ENCODE measurements at places on chromosomes 7 and 10. TPM values are rescaled to one million over a fixed set of nuclear protein-coding genes. Genes with fewer than 3 reads are reported as not detected.
A peak's percentile ranks its signal among the peaks of the same experiment; 100 is the strongest.

Gene SAMD9
- total RNA-seq, result 28.8 TPM

Gene SVOPL
- total RNA-seq, result not detected

Gene GPR26
- total RNA-seq, result not detected

Gene SEC61G
- 179 TPM for total RNA-seq

Gene CNNM1
- not detected for total RNA-seq

DNA sequence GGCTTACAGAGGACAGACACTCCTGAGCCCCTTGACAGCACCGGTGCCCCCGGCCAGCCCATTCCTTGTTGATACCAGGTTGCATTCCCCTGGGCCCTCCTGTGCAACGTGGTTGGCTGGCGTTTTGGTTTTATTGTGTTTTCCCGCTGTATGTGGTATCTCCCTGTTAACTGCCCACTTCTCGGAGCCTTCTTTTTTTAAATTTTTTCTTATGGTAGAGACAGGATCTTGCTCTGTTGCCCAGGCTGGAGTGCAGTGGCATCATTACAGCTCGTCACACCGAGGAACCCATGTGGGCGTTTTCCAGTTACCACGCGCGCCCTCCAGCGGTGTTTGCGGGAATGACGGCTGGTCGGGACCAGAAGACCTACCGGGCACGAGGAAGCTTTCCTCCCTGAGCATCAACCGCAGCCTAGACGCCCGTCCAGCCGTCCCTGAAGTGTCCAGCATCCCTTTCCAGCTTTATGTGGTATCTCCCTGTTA, 16.9 kb upstream of the ZFAND2A start:
- peaks cover 9% of the 10 kb centered on the region for H3K4me1 ChIP-seq
- H3K36me3 ChIP-seq, result no peaks in the 10 kb centered on the region
- no peak overlapping the region for H3K27ac ChIP-seq
- peak; percentile 90 for DNase-seq
- no peak overlapping the region for H3K4me3 ChIP-seq
- 0 out of 2 replicates have a peak, but pooled peaks cover 2% of the 10 kb centered on the region for H3K27me3 ChIP-seq

DNA sequence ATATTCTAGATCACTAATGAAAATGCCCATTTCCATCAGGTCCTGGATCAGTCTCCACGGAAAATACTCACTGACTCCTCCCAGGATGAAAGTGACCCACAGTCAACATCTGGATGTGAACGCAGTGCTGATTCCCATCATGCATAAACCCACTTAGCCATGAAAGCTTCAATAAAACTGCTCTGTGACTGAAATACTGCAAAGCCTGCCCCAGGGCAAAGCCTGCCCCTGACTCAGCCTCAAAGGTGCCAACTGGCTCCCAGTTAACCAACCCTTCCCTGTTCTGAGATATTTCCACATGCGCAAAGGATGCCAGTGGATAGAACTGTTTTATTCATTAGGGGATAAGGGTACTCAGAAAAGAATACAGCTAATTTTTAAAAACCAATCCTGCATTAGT, 24.0 kb downstream of the OSBPL3 start:
- H3K27me3 ChIP-seq, result no peaks in the 10 kb centered on the region
- H3K27ac ChIP-seq, result 0 out of 2 replicates have a peak overlapping the region, but pooled peaks have one; percentile 8
- DNase-seq, result no peak
- no peak overlapping the region for H3K4me3 ChIP-seq
- H3K36me3 ChIP-seq, result peaks cover 6% of the 10 kb centered on the region

DNA sequence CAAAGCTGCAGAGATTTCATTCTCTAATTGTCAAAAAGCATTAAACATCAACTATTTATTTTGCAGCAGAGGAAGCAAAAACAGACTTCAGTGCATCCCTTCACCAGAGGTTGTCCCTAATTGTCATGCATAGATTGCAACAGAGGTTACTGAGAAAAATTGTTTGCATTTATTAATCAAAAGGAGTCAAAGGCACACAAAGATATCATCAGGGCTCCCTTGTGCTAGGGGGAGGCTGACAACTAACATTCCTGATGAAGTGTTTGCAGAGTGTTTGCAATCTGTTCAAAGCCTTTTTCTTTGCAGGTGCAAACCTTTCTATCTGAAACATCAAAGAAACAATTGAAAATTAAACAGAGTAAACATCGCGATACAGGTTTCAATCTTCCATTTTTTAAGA, 227.5 kb downstream of the TEX36 start:
- no peak for DNase-seq
- H3K27ac ChIP-seq, result no peak overlapping the region
- no peaks in the 10 kb centered on the region for H3K4me1 ChIP-seq
- no peaks in the 10 kb centered on the region for H3K36me3 ChIP-seq

DNA sequence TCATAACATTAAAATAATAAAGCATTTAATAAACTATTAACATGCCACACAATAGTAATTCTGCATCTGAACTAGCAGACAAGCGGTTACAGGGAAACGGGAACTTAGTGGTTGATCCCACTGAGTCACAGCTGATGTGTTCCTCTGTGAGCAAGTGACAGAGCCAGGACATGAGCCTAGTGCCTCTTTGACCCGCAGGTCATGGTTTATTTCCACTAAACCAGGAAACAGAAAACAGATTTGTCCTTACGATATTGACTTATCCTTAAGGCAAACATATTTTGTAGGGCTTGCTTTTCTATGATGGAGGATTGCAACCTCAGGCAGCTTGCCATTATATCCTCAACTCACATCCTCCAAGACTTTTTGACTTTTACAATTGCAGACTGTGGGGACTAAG, 987.3 kb downstream of the CCSER2 start:
- H3K27ac ChIP-seq, result no peak overlapping the region
- no peaks in the 10 kb centered on the region for H3K27me3 ChIP-seq
- no peak overlapping the region for H3K4me3 ChIP-seq
- H3K4me1 ChIP-seq, result no peaks in the 10 kb centered on the region
- no peak for DNase-seq

GRCh38 chr10:64573623-64574325, 1052.6 kb downstream of the REEP3 start:
- no peaks in the 10 kb centered on the region for H3K36me3 ChIP-seq
- no peak overlapping the region for H3K27ac ChIP-seq
- no peak for DNase-seq
- H3K4me1 ChIP-seq, result no peaks in the 10 kb centered on the region

GRCh38 chr10:132634241-132634946, 96.8 kb downstream of the INPP5A start:
- peak; percentile 77 for DNase-seq
- H3K27me3 ChIP-seq, result peaks cover under 1% of the 10 kb centered on the region

- H3K4me1 ChIP-seq, result no peaks in the 10 kb centered on the region
- no peak for DNase-seq
- no peak overlapping the region for H3K4me3 ChIP-seq
- no peaks in the 10 kb centered on the region for H3K27me3 ChIP-seq
Measured at GRCh38 chr10:24701447-24701846, 22.2 kb downstream of the ARHGAP21 start.

Measured in Karpas-422 (cell line).